ENCODE measurements at places on chromosomes 5 and 9.

GRCh38 chr9:68530618-68531017, 10.1 kb downstream of the TMEM252 start:
- DNase-seq, result peak; percentile 49

DNA sequence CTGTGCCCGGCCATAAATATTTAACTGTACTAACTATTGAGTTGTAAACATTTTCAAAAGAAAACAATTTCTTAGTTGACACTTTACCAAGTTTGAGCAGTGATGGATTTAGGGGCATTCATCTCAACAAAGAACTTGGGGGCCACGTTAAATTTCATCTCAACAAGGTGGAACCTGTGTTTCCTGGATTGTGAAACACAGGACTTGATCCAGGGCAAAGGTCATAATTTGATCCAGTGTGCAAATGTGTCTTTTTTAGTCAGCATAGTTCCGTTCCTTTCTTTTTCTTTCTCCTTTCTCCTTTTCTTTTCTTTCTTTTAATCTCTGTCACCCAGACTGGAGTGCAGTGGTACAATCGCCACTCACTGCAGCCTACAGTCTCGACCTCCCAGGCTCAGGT, 3.1 kb downstream of the GFRA3 start:
- DNase-seq, result no peak

DNA sequence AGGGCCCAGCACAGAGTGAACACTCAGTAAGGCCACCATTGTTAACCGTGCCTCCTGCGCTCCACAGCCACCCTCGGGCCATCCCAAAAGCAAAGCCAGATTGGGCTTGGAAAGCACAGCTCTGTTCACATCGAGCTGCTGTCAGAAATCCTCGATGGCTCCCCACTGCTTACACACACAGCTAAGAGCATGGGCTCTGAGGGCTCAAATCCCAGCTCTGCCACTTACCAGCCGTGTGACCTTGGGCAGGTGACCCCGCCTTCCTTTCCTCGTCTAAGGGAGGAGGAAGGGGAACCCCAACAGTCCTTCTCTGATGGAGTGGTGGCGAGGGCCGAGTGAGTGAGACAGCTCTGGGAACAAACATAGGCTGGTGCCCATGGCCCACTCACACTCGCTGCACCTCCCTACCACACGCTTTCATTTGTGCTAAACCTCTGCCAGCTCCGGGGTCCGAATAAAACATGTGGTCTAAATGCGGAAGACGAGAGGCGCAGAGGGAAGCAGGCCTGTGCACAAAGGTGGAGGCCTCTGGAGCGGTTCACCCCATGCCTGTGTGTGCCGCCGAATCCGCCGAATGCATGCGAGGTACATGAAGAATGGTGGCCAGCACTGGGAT, 139.3 kb downstream of the PAX5 start:
- no peak for DNase-seq

DNA sequence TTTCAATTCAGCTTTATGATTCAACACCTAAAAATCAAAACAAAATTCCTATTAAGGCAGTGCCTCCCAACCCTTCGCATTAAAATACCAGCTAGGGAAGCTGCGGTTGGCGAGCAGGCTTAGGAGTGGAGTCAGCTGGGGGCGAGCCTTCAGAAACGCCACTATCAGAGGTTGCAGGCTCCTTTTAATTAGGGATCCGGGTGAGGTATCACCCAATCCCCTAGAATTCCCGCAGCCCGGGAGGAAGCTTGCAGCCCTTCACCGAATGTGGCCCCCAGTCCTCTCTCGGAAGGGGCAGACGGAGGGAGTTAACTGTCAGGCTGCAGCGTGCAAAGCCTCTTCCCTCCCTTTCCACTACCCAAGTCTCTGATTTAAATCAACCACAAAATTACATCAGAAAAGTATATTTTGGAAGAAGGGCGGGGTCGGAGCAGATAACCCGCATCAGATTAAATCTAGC, 1.7 kb downstream of the STC2 start:
- peak; percentile 91 for DNase-seq

- peak; percentile 29 for DNase-seq
These were observed 1075.1 kb downstream of the NR2F1-AS1 start for GRCh38 chr5:92505925-92506324.

GRCh38 chr9:27530915-27531755, 1.5 kb upstream of the MOB3B start:
- DNase-seq, result no peak

- no peak for DNase-seq
These were observed 64.1 kb upstream of the CXCL14 start for GRCh38 chr5:135642934-135643333.

- peak; percentile 3 for DNase-seq
These were observed 413.4 kb downstream of the ANXA1 start for GRCh38 chr9:73565026-73565425.

GRCh38 chr5:58477760-58478376, 13.4 kb upstream of the GAPT start:
- DNase-seq, result peak; percentile 8

GRCh38 chr9:130943221-130943620, 4.2 kb upstream of the FIBCD1 start:
- DNase-seq, result no peak

GRCh38 chr5:177378884-177379883, 5.0 kb upstream of the SLC34A1 start:
- DNase-seq, result peak; percentile 87

DNA sequence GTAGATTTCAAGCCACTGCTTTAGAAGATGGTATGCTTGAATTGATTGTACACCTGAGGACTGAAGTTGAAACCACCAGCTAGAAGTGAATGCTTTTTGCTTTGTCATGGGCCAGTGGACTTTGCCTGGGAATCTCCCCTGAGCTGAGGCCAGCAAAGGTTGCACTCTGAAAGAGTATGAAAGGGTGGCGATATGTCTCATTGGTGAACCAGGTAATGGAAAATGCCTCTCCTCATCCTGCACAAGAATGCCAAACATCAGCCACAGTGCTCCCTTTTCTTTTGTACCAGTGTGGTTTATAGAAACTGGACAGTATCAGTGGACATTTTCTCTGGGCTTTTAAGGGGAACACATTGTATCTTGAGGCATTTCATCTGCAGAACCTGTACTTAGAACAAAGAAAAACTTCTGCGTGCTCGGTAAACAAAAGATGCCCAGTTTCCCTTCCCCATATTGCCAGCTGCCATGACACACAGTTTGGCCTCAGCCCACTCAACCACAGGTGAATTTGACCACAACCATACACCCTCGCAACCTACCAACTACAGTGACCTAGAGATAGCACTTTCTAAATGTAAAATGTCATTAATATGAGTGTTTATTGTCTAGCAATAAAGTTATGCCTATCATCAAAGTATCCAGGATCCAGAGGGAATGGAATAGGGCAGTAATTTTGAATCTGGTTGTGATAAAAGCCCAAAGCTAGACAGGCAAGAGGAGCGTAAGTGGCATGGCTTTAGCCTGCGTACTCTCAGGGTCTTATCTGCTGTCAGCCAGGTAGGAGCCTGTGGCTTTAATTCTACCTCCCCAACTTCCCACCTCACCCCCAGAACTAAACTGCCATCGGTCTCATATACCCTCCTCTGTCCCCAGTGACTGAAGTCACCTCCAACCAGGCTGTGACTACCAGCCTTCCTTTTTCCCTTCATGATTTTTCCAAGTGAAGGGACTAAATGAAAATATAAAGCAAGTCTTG, 79.5 kb upstream of the LHFPL2 start:
- DNase-seq, result no peak

DNA sequence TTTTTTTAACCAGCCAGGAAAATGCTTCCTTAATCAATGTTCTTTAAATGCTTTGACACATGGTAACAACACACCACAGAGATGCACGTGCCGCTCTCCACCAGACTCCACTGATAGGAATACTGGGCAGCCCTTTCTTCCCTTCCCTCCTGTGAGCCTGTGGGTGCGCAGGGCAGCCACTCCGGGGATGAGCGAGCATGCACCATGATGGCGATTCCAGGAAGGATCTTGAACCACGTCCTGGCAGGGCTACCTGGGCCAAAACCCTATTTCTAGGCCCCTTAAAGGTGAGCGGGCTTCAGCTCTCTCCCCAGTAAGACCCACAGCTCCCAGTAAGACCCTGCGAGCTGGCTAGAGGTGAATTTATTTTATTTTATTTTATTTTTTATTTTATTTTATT, 128.2 kb downstream of the MVB12B start:
- DNase-seq, result no peak

DNA sequence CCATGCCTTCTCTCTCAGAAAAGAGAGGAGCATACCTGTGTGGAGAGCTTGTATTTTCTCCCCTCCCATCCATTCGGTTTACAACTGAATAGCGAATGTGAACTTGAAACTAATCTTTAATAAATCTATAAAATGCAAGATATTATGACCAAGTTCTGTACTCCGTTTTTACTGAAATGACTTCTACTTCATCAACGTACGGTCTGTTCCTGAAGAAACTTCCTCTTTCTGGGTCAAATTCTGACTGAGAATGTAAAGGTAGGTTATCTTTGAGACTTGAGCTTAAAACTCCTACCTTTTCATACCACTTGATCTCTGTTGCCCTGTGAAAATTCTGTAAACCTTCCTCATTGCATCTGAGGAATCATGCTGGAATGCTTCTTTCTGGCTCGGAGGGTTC, 4.2 kb upstream of the CTNNAL1 start:
- no peak for DNase-seq

DNA sequence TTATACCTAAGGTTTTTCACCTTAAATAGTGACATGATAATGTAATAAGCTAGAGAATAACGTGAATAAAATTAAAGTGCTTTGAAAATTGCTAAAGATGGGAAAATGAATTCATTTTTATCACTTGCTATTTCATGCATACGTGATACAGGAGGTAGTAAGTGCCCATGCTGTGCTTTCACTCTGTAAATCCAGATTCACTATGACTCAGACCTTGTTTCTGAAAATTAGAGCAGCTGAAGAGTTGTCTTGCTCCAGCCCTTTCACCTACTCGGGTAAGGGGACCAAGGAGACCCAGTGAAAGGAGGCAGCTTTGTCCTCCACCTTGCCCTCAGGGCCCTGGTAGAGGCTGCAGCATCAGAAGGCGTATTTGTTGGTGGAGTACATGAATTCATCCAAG, 87.9 kb downstream of the ANKH start:
- DNase-seq, result no peak

GRCh38 chr5:123756318-123756665, 244.3 kb downstream of the CSNK1G3 start:
- DNase-seq, result peak; percentile 6

DNA sequence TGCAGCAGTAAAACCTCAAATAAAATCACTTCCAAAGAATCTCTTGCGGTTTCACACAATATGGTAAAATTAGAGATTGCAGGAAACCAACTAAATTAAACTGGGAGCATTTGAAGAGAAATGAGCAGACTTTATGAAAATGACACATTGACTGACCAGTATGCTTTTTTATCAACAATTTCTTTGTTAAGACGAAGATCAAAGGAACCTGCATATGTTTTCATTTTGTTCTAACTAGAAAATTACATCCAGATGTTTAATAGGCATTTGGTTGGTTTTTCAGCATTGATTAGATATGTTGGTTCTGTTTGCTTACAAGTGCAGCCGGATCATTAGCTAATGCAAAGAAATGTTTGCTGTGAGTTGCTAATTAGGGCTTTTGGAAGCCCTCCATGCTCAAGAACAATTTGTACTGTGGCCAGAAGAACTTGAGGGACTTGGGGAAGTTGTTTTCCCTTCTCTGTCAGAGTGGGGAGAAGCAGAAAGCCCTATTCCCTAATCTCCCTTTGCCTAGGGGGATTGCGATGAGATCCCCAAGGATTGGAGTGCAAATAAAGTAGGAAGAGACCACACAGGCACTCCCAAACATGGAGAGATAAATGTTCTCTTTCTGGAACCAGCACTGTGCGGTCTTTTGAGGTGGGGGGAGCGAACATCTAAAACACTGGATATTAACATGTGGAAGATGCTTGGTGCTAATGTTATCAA, 4.5 kb upstream of the TLE1 start:
- DNase-seq, result no peak

DNA sequence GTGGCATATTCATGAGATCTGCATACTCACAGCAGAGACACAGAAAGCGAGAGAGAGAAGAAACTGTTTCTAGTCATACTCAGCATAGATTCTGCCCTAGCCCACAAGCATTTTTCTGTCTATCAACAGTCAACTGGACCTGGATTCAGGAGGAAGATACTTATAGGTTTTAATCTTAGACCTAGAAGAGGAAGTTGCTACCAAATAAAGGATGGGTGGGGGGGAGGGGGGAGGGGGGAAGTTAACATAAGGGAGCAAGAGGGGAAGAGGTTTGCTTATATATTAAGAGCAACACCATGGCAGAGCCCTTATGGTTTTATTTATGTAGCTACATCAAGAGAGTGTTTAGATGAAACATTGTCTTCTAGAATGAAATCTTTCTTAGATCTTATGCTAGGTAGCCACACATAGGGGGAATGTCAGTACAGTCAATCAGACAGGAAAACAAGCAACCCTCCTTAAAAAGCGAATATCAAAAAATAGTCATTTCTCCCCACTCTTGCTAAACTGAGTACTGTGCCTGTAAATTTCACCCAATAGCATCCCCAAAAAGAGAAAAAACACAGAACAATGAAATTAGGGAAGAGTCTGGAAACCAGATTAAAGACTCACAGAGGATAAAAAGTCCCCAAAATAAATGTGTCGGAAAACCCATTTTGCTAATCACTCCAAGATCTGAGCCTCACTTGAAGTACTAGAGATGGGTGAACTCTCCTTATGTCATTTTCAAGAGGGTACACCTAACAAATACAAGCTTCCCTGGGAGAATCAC, 192.7 kb upstream of the NR4A3 start:
- no peak for DNase-seq

GRCh38 chr5:25891691-25892090, 1146.7 kb downstream of the CDH9 start:
- no peak for DNase-seq

DNA sequence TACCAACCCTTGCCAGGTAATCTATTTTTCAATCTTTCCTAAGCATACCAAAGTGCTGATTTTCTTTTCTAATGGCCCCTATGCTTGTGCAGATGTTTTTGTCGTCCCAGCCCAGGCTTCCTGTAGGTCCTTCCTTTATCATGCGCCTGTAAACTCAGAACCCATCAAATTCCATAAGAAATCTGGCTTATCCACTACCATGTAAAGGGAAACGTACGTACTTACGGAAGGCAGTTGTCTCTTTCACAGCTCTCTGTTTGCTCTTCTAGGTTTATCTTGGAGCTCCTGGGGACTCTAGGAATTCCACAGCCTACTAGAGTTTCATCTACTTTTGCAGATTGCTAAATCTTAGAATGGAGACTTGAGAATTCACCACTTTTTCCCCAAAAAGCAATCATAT, 9.0 kb downstream of the BRINP1 start:
- DNase-seq, result no peak

DNA sequence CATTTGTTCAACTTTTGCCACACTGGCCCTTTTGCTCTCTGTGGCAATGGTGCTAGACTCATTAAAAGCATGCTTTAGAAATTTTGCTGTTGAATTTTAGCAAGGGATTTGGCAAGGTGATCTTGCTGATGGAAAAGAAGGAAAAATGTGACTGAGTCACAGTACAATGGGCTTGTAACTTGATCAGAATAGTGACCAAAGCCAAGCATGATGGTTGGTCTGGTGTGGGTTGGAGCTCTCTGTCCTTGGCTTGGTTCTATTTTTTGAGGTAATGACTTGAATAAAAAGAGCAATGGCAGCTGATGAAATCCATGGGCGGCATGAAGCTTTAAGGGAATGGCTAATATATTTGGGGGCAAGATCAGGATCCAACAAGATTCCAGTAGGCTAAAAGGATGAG, 114.4 kb upstream of the ZNF366 start:
- DNase-seq, result no peak

Measured in cardiac fibroblast (primary cell).